ENCODE measurements at places on chromosomes 7 and 10.

GRCh38 chr7:82376739-82377138 is 66.8 kb downstream of the CACNA2D1 start:
- DNase-seq = no peak

DNA sequence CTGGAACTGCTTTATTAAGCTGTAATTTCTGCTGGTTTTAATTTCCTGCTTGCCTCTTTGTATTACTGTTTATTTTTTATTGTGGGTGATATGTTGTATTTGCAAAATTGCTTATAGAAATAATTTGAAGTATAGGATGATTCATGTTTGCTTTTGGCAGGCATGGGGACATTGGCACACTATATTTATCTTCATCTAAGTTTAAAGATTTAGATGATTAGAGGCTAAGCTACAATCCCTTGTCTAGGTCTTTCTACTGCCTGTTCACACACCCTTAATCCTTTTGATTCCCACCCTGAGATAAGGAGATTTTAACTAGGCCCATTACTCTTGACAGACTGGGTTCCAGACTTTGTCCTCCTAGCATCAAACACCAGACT is 182.8 kb upstream of the KAT6B start:
- no peak for DNase-seq

DNA sequence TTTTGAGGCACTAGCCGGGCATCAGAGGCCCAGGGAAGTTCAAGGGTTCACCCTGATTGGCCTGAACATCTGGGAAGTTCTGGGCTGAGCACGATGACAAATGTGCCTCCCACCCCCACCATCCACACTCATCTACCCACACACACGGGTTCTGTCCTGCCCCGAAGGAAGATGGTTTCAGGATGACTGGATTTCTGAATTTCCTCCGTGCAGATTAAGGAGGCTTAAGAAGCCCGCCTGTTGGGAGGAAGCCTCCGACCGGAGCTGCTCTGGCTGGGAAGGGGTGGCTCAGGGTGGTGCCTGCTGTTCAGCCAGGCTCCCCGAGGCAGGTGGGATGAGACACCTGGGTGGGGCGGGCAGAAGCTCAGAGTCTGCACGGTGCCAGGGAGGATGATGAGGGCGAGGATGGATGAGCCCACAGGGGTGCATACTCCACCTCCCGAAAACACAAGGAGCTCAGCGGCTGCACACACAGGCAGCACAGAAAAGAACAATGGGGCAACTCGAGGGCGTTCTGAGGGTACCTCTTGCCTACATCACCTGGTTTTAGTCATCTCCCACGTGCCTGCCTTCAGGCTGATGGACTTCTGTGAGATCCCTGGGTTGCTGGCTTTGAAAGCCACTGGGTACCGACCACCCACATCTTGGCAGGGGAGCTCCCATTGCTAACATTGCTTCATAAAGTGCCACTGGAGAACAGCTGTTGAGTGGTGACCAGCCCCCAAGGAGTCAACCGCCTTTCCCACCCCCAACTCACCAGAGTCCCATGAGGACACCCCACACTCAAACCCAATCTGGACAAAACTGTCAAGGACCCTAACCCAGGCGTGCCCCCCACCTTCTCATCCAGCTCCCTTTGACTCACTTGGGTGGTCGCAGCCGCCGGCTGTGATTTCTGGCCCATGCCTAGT is 41.2 kb downstream of the CALML3 start:
- DNase-seq = no peak

GRCh38 chr7:137146012-137146455 is 197.5 kb downstream of the PTN start:
- DNase-seq = no peak

DNA sequence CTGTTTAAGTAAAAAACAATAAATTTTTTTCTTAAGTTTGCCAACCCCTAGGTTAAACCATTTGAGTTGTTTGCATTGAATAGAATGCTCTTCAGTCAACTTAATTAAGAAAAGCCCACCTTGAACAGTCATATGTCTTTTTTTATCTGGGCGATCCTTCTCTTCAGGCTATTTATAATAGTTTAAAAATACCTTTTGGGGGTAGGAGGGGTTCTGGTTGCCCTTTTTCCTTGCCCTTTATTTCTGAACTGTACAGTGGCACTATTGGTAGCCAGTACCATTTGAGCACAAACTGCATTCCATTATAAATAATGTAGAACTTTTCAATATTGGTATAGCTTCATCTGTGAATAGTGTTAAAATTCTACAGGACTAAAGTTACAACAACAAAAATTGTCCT is 13.1 kb downstream of the CALU start:
- no peak for DNase-seq

DNA sequence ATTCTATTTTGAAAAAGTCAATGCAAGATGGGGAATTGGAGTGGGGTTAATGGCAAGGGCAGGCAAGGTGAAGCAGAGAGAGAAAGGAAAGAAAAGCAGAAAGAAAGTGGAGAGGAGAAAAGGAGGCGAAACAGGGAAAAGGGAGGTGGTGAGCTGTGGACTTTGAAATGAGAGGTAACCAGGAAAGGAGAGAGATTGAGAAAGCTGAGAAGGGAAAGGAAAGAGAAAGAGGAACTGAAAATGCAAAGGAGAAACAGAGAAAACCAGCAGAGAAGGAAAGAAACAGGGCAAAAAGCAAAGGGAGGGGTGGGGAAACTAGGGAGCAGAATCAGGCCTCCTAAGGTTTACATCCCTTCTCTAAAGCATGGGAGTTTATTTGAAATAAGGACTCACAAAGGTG is 72.5 kb upstream of the TPK1 start:
- no peak for DNase-seq

GRCh38 chr7:39394105-39394680 is 172.0 kb upstream of the YAE1 start:
- no peak for DNase-seq

DNA sequence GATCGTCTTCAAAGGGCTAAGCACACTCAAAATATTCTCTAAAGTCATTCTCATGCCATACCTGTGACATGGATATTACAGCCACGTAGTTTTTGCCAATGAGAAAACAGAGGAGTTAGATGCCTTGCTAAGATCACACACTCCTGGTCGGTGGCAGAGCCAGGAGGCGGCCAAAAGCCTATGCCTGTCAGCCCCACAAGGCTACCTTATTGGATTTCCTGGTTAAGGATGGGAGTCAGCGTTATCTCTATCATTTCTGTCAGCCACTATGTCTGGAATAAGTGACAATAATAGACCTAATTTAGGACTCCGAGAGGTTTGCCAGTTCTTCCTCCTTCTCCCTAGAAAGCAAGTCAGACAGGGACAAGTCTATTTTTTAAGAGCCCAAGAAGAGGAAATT is 250.8 kb downstream of the TRIL start:
- no peak for DNase-seq

- no peak for DNase-seq
These were observed 1.5 kb upstream of the CPVL start for GRCh38 chr7:29147821-29148220.

DNA sequence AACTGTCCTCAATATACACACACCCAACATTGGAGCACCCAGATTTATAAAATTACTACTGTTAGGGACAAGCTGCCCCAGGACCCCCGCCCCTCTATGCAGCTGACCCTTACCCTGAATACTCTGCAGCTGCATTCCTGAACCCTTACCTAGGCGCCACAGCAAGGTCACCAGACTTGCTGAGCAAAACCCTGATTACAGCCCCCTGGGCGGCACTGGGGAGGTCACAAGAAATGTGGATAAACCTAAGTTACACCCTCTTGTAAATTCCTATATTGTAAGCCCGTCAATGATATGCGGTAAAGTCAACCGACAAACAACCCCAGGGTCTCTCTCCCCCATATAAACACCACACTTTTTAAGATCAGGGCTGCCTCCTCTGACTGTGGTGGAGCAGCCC is 25.1 kb downstream of the SNX13 start:
- no peak for DNase-seq

GRCh38 chr10:79442171-79443040 is 3.0 kb downstream of the ZCCHC24 start:
- no peak for DNase-seq

- DNase-seq = no peak
These were observed 32.9 kb downstream of the ABLIM1 start for GRCh38 chr10:114624951-114625780.

DNA sequence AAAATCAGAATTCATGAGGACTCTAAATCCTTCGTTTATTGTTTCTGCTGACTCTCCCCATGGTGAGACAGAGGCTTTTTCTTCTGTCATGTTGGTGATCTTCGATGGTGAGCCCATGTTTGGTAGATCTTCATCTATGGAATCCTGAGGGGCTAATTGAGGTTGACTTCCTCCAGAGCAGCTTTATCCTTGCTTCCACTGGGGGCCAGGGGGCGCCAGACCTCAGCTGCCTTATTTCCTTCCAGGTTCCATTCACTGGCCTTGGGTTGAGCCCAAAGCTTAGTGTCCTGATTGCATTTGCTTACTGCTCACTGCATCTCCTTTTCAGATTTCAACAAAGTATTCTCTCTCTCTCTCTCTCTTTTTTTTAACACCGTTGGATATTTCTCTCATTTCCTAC is 80.7 kb downstream of the GCC1 start:
- DNase-seq = peak; percentile 50

DNA sequence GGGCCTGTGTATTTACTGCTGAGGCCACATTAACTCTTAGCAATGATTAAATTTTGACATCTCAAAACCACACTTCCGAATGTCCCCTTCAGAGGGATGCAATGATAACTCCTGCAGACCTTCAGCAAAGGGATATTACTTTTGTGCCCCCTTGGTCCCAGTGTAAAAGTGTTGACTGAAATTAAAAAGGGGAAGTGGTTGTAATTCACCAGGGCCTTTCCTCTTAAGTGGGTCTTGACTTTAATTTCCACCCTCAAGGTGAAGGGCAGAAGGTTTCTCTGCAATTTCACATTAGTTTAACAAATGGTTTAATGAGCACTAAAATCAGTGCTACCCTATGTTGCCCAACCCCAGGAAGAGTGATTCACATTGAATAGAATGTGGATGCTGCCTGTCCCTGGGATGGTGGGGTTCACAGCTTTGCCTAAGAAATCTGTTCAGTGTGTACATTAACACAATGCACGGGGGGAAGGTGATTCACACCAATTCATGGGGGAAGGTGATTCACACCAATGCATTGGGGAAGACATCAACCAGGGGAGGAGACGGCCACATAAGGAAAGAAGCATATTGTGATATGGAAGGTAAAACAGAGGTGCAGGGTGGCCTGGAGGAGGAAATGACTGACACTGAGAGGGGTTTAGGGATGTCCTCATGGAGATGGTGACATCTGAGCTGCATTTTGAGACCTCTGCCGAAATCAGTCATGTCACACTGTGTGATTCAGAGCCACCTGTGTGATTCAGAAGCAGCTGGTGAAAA is 19.4 kb upstream of the TNS3 start:
- DNase-seq = no peak

DNA sequence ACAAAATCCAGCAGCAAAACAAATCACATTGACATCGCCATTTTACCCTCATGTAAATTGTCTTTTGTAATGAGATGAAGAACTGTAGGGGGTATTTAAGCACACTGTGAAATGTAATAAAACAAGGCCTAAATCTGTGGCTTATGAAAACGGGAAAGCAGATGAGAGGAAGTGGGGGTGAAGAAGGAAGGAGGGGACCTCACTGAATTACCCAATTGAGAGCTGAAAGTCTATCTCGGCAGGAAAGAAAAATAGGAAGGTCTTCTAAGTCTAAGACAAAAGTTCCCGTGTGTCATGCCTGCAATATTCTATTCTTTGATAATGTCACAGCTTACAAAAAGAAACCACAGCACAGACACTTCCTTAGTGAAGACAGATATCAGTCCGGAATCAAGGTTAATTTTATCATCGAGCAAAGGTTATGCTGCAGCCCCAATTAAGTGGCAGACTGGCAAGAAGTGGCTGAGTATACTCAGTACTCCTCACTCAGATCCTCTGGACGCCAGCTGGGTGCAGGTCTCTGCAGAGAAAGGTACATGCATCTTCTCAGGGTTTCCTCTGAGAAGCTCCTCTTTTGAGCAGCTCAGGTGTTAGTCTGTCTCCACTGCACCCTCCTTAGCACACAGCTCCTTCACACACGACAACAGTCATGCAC is 239.7 kb downstream of the FANK1 start:
- peak; percentile 19 for DNase-seq

DNA sequence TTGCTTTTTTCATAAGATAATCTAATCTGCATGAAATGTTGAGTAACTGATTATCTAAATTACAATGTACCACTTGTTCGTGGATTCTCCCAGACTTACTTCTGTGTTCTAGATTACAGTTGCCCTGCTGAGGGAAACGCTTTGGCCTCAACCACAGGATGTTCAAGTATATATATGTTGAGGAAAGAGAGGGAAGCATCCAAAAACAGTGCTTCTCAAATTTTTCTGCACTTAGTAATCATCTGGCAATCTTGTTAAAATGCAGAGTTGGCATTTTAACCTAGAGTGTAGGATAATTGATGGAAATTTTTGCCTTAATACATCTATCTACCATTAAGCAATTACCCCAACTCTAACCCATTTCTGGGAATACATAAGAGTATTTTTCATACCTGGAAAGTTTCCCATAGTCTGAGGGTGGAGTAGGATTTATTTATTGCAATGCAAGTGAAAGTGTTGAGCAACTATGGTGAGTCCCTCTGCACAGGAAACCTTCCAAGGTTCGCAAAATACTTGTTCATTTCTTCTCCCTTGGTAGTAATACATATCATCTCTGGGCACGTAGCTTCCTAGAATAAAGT is 59.6 kb upstream of the C1GALT1 start:
- no peak for DNase-seq

DNA sequence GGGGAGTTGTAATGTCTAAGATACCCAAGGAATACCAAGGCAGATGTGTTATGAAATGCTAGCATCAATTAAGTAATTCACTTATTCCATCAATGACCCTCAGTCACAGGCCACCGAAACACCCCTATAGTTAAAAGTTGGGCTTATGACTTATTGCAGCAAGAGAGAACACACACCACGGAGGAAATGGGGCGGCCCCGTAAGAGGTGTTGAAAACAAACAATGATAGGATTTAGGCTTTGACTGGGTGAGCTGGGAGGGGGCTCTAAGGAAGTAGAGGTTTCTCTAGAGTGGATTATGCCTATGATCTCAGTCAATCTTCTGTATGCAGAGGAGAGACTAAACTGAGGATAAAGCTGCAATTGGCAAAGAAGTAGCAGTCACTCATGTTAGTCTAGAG is 45.4 kb upstream of the PRKCQ start:
- DNase-seq = no peak

DNA sequence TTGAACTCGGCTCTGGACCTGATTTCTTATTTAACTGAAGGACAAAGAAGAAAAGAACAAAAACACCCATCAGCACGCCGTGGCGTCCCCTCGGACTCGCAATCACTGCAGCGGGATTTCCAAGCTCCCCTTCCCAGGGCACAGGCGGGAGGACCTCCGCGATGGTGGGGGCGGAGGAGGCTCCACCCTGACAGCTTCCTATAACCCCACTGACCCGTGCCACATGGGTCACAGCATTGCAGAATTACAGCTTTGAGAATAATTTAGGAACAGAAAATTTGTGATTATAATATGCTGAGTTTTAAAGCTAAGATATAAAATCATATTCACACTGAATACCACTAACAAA is 129.7 kb upstream of the SEC61G start:
- no peak for DNase-seq

DNA sequence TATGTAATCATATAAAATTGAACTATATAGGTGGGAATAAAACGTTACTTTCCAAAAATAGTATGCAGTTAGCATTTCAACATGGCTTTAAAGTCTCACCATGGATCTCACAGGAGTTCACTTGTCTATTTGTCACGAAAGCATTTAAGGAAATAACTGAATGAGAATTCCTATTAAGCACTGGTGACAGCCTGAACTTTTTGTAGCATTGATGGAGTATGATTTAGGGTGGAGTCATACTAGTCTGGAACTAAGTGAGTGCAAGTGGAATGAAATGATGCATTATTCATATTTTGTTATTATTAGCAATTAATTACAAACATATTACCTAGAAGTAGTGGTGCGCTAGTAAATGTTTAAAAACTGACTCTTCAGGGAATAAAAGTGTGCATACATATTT is 26.0 kb upstream of the HIBADH start:
- DNase-seq = no peak
